Stimulated activated CD8-positive, alpha-beta memory T cell treated with anti-CD3 and anti-CD28 coated beads, Interleukin-7, amount 100 ng/mL, for 24 hours (primary cell): ENCODE measurements at places on chromosomes 3 and 15.

DNA sequence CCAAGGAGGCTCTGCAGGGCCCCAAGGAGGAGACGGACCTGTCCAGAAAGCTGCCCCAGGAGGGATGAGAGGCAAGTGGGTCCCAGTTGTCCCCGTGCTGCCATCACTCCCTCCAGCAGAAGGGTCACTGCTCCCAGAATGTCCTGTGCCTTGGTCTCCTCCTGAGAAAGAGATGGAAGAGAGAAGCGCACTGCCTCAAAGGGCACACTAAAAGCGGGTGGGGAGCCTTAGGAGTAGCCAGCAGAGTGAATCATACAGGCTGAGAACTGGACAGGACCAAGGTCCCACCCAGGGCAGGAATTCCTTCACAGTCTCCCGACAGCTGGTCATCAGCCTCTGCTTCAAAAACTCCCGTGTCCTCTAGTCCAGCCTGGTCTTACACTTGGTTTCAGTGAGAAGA lies 4.6 kb downstream of the THPO start:
- DNase-seq = no peak

- DNase-seq = no peak
Observed at GRCh38 chr3:149336925-149337324, 3.5 kb upstream of the TM4SF18 start.

DNA sequence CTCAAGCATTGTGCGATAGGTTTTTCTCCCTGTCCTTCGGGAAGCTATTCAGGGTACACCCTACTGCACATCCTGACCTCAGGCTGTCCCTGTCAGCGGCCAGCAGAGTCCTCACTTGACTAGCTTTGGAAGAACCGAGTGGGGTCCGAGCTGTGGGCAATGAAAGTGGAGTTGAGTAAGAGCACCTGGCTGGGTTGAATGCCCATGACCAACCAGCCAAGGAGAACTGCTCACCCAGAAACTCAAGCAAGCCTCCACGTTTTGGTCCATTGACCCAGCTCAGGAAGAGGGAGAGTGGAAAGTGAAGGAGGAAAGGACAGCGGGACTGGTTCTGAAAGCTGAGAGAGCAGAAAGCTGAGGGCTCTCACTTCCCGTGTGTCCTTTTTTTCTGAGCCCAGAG lies 36.0 kb upstream of the HDGFL3 start:
- no peak for DNase-seq

DNA sequence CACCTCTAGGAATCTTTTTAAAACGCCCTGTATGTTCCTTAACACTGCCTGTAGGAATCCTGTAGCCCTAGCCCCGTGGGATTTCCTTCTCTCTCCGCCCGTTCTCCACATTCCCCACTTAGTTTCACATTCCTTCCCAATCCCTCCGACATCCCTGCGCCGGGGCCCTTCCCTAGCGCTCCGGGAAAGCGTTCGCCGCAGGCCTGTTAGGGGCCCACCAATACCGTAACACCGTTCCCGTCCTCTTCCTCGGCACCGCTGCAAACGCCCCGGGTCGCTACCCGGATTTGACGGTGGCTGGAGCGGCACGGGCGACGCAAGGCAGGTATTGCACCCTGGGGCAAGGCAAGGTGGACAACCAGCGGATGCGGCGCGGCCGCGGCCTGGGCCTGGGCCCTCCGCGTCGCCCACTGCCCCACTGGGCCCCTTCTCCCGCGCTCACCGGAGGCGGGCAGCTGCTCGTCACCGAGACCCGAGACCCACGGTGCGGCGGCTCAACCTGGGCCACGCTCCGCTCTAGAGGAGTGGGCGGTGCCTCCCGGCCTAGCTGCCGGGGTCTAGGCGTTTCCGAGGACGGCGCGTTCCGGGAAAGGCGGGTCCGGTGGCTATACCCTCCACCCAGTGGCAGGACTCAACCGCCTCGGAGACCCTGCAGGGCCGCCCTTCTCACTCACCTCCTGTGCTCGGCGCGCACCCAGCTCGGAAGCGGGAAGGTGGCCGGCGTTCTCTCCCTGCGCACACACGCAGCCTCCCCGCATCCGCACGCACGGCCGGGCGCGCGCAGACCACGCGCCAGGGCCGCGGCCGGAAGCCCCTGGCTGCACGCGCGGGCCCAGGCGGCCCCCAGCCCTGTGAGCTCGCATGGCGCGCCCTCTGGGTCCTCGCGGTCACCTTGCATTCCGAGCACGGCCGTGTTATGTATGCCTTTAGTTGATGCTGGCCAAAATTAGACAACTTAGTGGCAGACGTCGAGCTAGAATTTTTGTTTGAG lies at the start of gene B3GALNT1:
Gene B3GALNT1 (minus strand): TSS at position 789 of the 991 bp plus-strand sequence. CDS start 18,595 bp downstream, outside the sequence.
- no peak for DNase-seq

- no peak for DNase-seq
Observed at GRCh38 chr15:28118531-28118930, 19.4 kb upstream of the OCA2 start.

DNA sequence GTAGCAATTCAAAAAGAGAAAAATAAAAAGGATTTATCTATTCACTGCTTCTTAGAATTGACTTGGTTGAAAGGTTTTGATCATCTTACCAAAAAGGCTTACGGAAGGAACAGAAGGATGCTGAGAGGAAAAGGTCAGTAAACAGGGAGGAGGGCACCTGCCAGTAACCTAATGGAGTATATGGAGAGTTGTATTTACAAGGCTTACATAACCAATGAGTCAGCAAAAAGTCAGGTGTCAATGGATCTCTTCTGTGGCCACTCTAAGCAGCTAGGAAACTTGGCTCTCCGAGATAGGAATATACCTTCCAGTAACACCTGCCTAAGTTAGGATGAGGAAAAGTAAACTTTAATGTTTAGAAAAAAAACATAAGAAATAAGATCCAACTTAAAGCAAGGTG lies 80.5 kb upstream of the PLXND1 start:
- DNase-seq = no peak

DNA sequence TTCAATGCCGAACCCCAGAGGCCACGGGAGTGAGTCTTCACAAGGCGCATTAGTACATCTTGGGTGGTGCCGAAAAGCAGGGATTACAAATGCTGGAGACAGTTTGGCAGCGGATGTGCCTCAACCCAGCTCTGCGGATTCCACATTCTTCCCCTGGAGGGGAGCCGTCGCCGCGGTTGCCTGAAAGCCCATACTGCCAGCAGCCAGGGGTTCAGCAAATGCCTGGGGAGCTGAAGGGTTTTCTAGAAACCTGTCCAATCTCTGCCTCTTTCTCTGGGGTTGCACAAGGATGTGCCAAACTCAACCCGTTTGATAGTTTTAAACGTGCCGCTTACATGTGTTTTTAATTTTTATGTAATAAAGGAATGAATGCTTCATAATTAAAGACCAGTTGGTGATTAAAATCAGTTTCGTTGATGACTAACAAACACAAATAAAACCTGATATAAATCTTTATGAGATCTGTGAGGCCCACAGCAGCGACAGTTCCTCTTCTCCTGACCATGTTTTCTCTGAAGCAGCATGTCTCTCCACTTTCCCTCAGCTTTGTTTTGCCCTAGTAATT lies 74.6 kb upstream of the LEKR1 start:
- no peak for DNase-seq

GRCh38 chr15:58288592-58288991 lies 143.2 kb upstream of the LIPC start:
- no peak for DNase-seq

- no peak for DNase-seq
Observed at GRCh38 chr15:100525436-100525835, 3.3 kb downstream of the CERS3 start.

DNA sequence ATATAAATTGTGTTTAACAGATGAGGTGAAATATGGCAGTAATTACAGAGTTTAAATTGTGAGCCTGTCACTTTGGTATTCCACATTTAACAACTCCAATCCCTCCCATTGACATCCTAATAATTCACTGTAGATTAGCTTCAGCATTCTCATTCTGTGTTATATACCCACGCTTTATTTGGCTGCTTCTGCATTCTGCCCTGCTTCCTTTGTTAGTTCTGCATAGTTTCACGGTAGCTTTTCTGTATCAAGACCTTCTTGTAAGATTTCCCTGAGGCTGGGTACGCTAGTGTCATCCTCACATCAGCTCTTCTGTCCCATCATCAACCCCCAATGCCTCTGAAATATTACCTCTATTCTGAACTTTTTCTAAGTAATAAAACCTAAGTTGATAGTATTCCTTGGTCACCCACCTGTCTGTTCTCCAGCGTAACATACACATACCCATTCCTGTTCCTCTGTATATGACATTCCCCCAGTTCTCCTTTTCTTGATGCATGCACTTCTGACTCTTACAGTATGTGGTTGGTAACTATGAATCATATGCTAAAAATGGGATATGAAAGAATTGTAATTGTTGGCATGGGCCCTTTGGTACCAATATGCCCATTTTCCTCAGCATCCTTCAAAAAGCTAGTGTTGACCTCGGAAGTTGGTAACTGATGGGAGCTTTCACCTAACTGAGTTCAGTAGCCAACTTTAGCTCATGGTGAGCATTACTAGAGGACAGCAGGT lies 171.2 kb downstream of the KLHL25 start:
- DNase-seq = no peak

DNA sequence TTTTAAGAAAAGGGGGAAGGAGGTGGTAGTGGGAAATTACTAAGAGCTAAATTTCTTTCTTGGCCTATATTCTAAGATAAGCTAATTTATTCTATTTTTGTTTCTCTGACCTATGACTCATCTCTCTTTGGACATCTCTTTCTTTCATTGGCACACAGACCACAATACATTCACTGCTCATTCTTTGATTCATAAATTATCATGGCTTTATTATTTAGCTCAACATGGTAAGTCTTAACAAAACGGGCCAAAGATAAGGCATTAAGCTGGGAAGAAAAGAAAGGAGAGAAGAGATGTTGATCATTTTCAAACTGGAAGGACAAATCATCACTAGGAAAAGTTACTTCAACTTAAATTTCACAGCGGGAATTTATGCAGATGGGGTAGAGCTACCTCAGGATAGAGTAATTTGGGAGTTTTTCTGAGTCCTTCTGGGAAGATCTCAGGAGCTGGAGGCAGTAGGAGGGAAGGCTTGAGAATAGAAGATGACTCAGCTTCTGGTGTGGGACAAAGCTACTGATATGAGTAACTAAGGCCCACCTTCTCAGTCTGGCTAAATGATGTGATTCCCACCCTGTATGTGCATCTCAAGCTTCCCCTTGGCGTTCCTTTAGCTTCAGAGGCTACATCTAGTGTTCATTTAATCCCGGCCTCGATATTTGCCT lies 7.5 kb upstream of the ALCAM start:
- no peak for DNase-seq

GRCh38 chr15:82986442-82986780 lies 401 bp downstream of the RAMAC start:
- no peak for DNase-seq

DNA sequence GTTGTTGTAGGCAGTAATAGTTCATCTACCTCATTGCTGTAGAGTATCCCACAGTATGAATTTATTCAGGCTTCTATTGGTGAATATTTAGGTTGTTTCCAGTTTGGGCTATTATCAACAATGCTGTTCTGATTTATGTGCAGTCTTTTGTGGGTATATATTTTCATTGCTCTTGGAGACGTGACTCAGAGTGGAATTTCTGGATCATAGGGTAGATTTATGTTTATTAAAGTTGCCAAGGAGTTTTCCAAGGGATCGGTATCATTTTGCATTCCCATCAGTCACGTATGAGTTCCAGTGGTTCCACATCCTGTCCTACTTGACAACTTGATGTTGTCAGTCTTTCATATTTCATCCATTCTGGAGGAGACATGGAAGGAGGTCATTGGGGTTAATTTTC lies 8.4 kb upstream of the HRH1 start:
- DNase-seq = no peak

DNA sequence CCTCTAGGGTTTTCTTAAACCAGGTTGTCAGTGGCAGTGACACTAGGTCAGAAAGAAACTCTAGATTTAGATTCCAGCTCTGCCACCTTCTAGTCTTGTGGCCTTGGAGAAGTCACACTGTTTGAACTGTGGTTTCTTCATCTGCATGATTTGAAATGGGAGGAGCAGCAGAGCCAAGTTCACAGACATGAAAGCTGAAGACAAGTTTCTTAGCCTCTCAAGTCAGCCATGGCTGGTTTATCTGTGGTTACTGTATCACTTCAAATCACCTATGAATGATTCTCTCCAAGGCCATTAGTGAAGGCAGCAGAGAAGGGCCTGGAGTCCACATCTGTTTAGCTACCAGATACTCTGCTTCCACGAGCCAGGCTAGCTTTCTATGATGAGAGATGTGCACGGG lies 15.6 kb downstream of the CLEC3B start:
- no peak for DNase-seq

GRCh38 chr3:43894176-43895049 lies 203.7 kb downstream of the ABHD5 start:
- no peak for DNase-seq

- DNase-seq = no peak
Observed at GRCh38 chr15:56894601-56895000, 23.8 kb upstream of the TCF12 start.
